ENCODE measurements at places on chromosomes 16 and 17. TPM values are rescaled to one million over a fixed set of nuclear protein-coding genes. Genes with fewer than 3 reads are reported as not detected.

- H3K36me3 ChIP-seq, result no peaks in the 10 kb centered on the region
- no peaks in the 10 kb centered on the region for H3K4me1 ChIP-seq
- H3K4me3 ChIP-seq, result no peak overlapping the region
- no peak for DNase-seq
- no peak overlapping the region for H3K27ac ChIP-seq
- H3K27me3 ChIP-seq, result no peaks in the 10 kb centered on the region
These were observed 52.4 kb downstream of the WWP2 start for GRCh38 chr16:69814561-69814960.

The SKA2 gene
- total RNA-seq, result 42.6 TPM

The TMC7 gene
- 4.7 TPM for total RNA-seq

The BTBD17 gene
- not detected for total RNA-seq

DNA sequence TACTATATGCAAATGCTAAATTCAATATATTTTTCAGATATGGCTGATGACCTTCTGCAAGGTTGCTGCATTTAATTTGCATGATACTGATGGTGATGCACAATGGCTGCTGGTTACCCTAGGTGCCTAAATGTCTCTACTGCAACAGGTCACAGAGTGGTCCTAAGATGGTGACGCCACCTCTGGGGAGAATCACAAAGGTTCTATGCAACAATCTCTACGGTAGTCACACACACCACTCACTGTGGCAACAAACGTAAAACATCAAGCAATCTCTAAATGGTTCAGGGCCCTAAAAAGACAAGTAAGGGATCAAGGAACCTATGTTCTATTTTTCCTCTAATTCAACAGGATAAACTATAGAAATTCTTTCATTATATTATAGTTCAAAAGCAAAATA lies 293.3 kb downstream of the CEP112 start:
- no peaks in the 10 kb centered on the region for H3K4me1 ChIP-seq
- H3K36me3 ChIP-seq, result no peaks in the 10 kb centered on the region
- no peaks in the 10 kb centered on the region for H3K27me3 ChIP-seq
- H3K4me3 ChIP-seq, result no peak overlapping the region
- DNase-seq, result no peak

- peaks cover 32% of the 10 kb centered on the region for H3K36me3 ChIP-seq
- no peak overlapping the region for H3K4me3 ChIP-seq
- no peak overlapping the region for H3K27ac ChIP-seq
- peaks cover 7% of the 10 kb centered on the region for H3K4me1 ChIP-seq
These were observed 11.5 kb downstream of the FLII start for GRCh38 chr17:18246880-18247612.

- H3K27me3 ChIP-seq, result peaks cover 2% of the 10 kb centered on the region
- no peaks in the 10 kb centered on the region for H3K36me3 ChIP-seq
- no peak overlapping the region for H3K4me3 ChIP-seq
- DNase-seq, result no peak
- H3K27ac ChIP-seq, result no peak overlapping the region
These were observed 3.3 kb downstream of the XYLT2 start for GRCh38 chr17:50349243-50349600.
